T-helper 22 cell (primary cell): ENCODE measurements at places on chromosomes 16 and 17.

DNA sequence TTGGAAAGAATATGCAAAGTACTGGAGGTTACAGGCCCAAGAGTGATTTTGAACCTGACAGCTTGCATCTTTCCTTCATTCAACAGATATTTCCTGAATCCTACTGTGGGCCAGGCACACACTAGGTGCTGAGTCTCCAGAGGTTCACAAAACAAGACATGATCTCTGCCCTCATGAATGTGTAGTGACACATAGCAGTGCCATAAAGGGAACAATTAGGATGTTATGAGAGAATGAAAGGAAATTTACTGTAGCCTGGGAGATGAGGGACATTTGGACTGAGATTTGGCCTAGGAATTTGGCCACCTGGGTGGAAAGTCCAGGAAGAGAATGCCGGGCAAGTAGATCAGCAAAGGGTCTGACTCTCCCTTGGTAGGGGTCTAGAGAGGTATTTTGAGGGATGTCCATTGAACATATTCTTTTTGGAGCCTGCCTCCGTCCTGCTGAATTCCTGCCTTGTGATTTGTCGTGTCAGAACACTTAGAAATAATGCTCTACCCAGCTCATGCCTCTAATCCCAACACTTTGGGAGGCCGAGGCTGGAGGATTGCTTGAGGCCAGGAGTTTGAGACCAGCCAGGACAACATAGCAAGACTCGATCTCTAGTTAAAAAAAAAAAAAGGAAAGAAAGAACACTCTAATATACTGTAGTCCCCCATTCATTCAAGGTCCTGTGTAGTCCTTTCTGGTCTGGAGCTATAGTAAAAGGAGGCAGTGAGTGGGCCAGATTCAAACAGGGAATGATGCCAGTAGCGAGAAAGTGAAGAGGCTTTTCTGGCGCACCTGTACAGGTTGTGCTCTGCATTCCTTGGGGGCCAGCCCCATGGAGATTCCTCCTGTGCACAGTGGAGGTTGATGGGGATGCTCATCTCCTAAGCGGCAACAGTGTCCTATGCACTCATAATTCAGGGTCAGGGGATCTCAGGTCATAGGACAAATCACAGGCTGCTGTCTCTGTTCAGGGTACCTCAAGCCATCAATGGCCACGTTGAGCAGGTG, 90.6 kb upstream of the CLEC18A start:
- DNase-seq: no peak

- DNase-seq: no peak
Observed at GRCh38 chr17:31561469-31562375, 170.2 kb downstream of the RAB11FIP4 start.

- no peak for DNase-seq
Observed at GRCh38 chr17:56680676-56681075, 87.2 kb downstream of the NOG start.

GRCh38 chr16:11625769-11626168, 39.0 kb upstream of the LITAF start:
- no peak for DNase-seq

DNA sequence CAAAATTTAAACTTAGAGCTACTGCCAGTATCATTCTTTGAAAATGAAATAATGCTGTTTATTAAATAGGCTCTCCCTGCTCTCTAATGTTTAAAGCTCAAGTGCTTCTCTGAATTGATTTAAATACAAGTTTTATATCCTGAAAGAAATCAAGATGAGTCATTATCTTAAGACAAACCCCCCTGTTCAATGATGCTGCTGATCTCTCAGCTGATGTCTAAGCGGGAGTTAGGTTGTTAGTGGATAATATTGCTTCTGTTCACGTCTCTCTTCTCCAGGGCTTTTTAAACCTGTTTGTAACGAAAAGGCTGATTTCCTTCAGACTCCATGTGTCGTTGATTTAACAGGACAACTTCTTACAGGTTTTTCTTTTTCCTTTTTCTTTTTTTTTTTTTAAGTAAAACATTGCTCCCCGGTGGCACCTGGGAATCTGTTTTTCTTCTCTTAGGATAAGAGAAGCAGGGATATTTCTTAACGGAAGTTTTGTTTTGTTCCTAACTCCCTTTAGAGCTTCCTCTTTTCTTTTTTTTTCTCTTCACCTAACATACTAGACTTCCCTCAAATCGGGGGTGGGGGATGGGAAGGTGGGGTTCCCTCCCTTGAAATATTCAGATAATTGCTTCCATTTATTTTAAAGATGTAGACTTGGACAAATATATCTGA, 807 bp upstream of the LYRM9 start:
- DNase-seq: no peak

- DNase-seq: no peak
Observed at GRCh38 chr16:72657164-72657563, 390.8 kb downstream of the ZFHX3 start.

GRCh38 chr17:17942846-17943245, 29.4 kb downstream of the TOM1L2 start:
- DNase-seq: no peak

DNA sequence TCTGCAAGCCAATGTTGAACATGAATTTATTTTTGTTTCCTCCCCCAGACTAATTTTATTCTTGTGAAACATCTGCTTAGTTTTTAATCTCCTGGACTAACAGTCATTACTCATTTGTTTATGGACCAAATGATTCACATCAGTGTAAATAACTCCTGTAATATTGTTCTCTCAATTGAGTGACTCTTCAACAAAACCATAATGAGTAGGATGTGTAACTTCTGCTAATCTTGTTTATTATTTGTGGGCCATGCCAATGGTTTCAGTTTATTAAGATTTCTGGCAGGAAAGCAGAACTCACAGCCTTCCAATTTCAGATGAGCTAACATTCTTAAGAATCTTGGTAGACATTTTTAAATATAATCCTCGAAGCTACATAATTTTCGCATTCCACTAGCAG, 1216.3 kb upstream of the GOT2 start:
- no peak for DNase-seq

DNA sequence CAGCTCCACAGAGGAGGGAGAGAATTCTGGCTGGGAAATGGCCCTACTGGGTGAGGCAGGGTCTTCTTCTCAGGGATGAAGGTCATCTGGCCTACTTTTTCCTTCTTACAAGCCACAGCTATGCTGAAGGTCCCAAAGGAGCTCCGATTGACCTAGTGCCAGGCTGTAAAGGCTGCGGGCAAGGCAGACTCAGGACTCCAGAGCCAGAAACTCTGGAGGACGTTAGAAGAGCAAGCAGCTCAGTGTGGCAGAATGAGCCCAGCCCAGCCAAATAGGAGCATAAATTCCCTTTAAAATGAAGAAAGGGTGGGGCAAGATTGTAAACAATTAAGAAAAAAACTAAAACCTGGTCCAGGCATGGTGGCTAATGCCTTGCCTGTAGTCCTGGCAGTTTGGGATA, 20.1 kb upstream of the CNOT1 start:
- DNase-seq: no peak

DNA sequence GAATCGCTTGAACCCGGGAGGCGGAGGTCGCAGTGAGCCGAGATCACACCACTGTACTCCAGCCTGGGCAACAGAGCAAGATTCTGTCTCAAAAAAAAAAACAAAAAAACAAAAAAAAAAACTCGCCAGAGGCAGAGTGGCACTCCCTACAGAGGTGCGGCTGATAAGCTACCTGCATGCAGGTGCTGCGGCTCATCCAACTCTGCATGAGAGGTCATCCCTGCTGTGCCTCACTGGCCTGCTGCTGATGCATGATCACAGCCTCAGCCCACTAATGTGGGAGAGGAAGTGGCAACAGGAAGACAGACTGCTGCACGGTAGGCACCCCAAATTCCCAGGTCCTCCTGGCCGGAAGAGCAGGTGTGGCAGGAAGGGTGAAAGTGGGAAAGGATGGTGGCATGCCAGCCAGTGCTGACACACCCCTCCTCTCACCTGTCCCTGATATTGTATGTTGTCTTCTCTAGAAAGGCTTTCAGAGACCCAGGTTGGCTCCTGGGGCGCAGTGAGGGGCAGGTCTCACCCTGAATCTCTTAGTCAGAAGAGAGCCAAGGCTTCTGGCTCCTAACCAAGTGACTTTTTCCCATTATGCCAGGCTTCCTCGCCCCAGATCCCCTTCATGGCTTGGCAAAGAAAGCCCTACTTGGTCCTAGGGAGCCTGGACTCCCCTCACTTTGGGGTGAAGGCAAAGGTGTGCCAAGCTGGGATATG, 11.8 kb downstream of the NXPH3 start:
- no peak for DNase-seq

DNA sequence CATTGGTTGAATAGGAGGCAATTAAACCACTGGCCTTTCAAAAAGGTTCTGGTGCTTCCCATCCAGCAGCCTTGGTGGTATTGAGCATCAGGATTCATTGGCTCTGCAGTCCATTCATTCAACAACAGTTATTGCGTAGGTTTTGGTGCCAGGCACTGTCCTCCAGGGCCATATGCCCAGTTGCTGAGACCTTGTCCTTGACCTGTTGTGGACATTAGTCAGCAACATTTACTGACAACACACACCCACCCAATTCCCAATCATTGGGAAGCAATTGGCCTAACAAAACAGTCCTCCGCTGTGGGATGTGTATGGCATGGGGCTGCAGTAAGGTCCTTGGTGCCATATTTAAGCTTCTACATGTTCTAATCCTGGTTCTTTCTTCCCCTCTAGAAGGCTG, 82.2 kb downstream of the AXIN2 start:
- no peak for DNase-seq

DNA sequence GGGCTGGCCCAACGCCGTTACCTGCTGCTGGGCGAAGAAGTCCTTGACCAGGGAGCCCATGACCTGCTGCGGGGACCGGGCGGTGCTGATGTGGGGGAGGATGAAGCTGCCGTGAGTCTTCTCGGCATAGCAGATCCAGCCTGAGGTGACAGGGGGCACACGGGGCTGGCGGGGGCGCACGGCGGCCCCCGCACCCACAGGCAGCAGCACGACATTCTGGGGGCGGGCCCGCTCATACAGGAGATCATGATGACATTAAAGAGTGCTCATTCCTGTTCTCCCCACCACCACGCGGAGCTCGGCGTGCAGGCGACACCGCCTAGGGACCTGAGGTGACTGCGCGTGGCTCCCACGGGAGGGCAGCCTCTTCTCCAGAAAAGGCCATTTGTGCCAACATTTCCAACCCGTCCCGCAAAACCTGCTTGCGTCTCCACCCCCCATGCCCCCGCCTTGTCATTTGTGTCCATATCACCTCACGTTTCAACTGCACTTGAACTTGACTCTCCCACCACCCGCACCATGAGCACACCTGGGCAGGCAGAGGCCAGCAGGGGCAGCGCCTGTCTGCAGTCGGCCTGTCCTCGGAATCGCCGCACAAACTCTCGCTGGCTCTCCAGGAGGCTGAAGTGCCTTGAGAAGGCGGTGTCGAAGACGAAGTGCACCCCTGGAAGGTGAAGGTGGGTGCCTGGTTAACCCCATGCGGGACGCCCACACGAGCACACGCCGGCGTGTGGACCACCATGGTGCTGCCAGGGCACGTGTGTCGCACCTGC, 6.4 kb downstream of the CIAO3 start:
- DNase-seq: no peak

DNA sequence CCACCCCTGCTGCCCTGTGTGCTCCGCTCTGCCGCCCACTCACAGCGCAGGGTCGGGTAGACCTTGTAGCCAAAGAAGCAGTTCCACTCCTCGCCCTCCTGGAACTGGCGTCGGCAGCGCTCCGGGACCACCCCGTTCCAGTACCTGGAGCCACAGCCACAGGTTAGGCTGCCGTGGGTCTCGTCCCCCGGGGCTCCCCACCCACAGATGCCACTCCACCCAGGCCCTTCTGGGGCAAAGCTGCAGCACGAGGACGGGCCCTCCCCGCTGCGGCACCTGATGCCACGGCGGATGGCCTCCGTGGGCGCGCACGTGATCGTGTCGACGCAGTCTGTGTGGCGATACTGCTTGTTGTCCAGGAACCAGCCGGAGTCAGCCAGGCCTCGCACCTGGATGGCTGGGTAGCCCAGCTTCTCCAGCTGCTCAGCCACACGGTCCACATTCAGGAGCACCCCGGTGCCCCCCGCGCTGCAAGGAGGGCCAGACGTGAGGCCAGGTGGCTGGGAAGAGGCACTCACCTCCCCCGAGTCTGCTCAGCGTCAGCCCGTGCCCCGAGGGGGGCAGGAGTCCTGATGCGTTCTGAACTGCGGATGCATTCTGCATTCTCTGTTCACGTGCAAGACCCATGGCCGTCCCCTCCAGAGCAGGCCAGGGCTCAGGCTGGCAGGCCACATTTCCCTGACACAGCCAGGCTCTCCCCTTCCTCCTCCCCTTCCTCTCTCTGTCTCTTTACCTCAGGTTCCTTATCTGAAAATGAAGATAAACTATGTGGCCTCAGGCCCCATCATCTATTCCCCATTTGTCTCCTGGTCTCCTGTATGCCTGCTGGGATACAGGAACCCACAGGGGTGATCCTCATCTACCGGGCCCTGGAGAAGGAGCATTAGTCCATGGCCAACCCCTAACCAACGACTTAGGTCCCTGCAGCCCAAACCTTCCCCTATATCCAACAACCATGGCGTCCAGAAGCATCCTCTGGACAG, 4.1 kb downstream of the NOTUM start:
- no peak for DNase-seq

DNA sequence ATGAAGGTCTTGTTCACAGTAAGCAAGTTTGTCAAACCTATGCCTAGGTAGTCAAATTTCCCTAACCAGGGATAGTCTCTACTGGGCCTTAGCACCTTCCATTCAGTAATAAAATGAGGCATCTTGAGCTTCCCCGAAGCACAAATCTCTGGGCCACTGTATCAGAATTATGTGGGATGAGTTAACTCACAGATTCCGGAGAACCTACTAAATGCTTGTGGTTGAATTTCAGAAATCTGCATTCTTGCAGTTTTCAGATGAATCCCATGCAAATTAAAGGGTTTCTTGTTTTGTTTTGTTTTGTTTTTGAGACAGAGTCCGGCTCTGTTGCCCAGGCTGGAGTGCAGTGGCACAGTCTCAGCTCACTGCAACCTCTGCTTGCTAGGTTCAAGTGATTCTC, 478.8 kb upstream of the HSBP1 start:
- DNase-seq: no peak

DNA sequence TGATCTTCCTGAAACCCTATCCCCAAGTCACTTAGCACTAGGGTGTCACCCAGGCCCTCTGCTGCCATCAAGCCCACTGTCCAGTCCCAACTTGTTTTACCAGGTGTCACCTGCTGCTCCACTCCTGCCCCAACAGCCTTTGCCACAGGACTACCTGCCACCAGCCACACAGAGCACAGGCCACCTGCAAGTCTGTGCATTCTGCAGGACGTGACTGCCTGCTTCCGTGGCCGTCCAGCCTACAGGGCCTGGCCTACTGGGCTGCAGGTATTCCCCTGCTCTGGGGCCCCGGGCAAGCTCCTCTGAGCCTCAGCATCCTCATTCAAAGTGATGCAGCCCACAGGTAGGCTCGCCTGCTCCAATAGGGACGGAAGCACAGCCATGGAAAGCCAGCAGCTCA, 3.2 kb downstream of the MCRIP1 start:
- no peak for DNase-seq
